Erythroblast (primary cell): ENCODE measurements at places on chromosomes 4 and X.

DNA sequence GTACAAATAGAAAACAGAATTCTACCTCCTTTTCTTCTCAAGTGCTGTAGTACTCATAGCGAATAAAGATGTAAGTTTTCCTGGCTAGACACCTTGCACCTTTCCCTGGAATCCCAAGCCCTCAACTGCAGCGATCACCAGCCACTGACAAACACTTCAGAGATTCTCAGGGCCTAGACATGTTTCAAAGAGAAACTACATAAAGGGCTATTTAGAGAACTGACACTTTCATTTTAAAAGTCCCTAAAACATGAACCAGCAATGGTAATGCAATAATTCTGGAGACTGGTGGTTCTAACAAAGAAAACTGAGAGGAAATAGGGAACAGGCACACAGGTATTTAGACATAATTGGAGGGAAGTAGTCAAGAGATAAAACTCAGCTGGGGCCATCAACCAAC, 35.7 kb downstream of the FANCB start:
- DNase-seq: no peak

DNA sequence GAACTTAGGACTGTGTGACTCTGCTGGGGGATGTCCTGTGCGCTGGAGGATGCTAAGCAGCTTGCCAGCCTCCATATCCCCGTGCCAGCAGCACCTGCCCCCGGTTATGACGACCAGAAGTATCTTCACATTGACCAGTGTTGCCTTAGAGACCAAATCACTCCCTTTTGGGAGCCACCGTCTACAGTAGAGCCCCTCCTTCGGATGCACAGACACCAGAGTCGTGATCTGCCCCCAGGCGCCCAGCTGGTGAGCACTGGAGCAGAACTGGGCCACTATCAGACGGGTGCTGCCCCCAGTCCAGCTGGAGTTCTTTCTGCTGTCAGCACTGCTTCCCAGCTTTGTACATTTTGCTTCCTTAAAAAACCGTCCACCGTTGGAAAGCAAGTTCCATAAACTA, 30.0 kb upstream of the TADA2B start:
- no peak for DNase-seq

DNA sequence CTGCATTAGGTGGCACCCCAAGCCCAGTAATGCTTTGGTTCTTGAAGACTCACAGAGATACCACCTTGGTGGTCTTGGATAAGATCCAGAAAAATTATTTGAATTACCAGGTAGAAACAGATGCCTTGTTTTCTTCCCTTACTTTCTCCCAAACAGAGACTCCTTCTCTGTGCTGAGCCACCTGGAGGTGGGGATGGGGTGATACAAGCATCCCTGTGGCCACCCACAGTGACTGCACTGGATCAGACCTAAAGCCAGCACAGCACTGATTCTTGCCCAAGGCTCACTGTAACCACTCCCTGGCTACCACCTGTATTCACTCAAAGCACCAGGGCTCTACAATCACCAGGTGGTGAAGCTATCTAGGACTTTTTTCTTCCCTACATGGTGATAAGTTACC, 156.8 kb downstream of the TEX13A start:
- DNase-seq: no peak

DNA sequence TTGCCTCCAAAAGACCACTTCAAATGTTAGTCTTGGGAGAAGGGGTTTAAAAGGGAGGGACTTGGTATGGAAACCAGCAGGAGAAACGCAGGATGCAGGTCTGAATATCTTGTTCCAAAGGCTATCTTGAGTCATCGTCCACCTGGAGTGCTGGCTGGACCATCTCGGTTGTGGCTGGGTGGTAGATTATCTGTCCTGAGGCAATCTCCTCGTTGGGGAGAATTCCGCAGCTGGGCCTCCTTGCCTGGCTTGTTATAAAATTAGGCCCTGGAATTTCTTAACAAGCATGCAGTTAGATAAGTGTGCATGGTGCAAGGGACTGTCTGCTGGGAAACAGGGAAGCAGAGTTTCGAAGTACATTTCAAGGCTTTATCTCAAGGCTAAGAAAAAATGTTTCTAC, 2045.7 kb upstream of the TENM3 start:
- no peak for DNase-seq

DNA sequence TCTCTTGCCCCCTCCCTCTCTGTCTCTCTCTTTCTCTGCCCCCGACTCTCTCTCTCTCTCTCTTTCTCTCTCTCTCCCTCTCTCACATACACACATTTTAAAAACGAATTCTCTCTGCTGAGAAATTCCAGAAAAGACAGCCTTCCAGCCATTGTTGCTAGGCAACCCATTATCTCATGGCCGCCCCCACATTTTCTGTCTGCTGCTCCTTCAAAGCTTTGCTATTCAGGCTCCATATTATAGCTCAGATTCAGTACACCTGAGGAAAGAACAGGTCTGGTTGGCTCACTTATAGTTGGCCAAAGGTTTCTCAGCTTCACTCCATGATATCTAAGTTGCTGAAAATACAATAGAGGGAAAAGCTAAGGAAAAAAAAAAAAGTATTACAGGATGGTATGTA, 174.4 kb upstream of the RADX start:
- DNase-seq: no peak

DNA sequence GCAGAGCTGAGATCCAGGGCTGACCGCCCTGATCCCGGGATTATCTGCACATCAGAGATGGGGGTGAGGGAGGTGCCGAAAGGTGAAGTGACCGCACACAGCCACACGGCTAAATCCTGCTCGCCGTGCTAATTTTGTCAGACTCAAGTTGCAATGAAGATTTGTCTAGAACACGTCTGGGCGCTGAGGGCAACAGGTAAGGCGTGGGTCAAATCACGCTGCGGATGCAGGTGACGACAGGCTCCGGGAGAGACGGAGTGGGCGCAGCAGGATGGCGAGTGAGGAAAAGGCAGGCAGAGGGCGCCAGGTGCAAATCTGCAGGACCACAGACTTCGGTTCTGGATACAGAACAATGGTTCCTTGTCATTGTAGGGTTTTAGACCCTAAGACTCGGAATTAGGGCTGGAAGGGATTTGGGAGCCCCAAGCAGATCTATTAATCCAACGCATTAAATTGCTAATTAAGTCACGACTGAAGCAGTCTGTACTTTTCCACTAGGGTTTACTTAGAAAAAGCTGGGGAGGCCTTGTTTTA, 1.9 kb upstream of the TBC1D14 start:
- DNase-seq: no peak

- peak; percentile 67 for DNase-seq
Observed at GRCh38 chr4:26410385-26411293, 79.6 kb downstream of the CCKAR start.
